ENCODE measurements at places on chromosomes 6 and 20.

DNA sequence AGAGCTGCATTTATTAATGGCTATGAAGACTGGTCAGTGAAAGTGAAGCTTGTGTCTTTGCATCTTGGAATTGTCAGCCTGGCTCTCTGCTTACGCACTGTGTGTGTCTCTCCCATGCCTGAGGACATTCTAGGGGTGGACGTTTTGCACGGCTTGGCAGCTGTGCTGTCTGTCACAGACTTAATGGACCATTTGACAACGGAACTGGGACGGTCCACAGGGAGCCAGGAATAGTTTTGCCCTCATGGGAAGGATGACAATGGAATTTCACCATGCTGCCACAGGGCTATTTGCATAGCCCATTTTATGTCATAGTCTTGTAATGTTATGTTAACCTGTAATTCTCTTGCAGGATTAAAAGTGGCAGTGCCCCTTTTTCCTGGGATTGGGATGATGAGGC is 44.7 kb downstream of the OR2B6 start:
- no peak for DNase-seq

DNA sequence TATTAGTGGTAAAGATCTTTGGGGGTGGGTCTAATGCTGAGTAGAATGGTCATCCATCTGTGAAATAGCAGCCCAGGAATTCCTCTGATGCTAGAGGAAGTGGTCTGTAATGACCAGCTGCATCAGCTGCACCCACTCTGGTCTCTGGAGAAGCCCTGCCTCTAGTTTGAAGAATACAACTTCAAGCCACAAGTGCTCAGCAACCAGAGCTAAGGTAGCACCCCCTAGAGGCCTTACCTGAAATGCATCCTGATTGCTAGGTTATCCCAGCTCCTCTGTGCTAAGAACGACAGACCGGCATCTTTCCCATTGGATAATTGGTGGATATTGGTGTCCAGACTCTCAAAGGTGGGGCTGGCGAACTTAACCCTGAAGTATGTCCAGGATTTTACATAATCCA is 58.2 kb downstream of the DNAH8 start:
- no peak for DNase-seq

DNA sequence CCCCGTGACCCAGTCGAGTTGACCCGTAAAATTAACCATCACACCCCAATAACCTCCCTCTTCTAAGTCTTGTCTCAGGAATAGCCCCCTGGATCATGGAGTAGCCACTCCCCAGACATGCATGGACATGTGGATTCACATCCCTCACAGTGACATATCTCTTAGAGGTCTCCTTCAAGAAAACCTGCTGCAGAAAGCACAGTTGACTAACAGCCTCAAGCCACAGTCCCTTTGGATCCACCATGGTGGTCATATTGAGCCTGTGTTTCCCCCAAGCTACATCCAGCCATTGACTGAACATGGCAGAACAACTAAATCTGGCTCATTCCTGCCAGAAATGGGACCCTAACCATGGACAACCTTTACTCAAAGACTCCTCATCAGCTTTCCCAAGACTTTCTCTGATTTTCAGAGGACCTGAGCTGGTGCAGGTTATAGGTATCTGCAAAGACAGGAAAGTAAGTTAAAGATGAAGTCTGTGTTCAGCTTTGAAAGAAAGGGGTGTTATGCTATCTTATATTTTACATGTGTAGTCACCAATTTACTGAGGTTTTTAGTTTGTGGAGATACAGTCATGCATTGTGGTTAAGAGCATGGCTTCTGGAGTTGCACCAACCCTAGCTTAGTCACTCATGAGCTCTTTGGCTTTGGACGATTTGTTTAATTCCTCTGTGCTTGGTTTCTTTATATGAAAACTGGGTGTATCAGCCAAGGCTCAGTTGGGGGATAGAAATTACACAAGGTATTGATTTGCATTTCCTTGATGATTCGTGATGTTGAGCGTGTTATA is 219.1 kb downstream of the MYLK4 start:
- no peak for DNase-seq

- no peak for DNase-seq
Observed at GRCh38 chr6:163254341-163254835, 160.1 kb upstream of the QKI start.

DNA sequence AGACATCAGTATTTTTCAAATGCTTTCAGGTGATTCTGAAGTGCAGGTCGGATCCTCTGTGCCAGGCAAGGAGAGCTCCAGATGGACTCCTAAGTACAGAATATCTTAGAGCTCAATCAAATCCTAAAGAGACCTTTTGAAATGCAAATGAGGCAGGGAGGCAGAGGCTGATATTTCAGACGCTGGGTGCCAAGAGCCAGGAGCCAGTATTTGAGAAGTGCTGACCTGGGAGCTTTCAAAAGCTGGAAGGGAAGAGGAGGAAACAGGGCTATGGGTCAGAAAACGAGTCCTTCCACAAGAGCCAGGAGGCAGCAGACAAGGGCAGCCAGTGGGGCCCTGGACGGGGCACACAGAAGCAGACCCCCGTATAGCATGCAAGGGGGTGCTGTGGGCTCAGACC is 46.1 kb upstream of the DSN1 start:
- no peak for DNase-seq

DNA sequence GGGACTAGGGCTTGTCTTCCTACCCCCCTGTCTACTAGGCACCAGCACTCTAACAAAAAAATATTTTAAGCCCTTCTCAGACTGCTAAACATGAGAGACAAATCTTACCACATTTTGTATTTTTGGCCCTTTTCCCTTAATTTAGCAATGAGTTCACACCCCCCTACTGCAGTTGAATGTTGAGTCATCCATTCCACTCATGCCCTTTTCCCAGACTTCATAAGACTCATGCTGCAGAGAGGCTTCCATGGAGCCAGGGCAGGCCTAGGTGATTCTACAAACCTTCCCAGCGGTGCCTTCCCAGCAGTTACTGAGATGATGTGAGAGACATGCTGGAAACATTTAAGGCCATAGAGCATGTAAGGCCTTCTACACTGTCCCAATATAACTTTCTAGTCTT is 53.9 kb downstream of the PXDC1 start:
- no peak for DNase-seq

GRCh38 chr6:132054525-132054924 is 103.4 kb upstream of the CCN2 start:
- DNase-seq: no peak

DNA sequence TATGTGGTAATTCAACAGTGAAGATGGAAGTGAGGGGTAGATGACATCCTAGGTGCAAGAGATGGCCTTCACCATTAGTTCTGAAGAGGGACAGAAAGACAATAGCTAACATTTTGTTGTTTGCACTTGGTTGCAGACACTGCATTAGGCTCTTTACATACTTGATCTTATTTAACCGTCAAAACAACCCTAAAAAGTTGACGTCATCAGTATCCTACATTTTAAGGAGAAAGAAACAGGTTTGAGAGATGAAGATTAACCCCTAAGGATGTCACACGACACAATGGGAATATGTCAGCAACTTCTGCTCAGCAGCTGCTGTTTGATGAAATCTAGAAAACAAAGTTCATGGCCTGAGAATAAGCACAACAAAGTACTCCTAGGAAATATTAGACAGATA is 72.6 kb upstream of the MC3R start:
- DNase-seq: no peak

- no peak for DNase-seq
Observed at GRCh38 chr6:82216549-82216948, 31.0 kb downstream of the IBTK start.

- DNase-seq: no peak
Observed at GRCh38 chr6:148509800-148510581, 167.4 kb downstream of the SASH1 start.

DNA sequence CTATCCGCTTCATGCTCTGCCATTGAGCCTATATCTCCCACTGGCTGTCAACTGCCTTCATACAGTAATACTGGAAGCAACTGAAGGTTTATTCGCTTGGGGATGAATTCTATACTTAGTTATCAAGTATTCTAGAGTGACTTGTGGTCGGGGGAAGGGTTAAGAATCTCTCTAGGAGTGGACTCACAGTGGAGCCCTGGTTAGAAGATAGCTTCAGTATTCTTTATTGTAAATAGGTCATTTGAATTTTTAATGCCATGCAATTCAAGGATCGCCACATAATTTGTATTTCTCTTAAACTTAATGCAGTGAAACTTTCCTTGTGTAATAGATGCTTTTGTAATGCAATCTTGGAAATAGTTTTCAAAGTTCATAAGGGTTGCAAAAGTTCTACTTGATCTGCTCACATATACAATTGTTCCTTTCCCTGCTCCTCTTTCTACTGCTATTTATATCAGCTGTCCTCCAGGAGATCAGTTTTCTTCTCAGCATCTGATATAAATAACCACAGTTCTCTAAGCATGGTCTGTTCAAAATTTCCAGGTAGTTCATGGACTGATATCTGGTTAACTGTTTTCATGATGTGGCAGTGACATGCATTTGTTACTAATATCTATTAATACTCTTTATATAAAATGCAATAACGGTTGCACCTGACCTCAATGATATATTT is 120.3 kb downstream of the KCNQ5 start:
- DNase-seq: no peak

GRCh38 chr6:67883500-67884366 is 751.3 kb upstream of the ADGRB3 start:
- DNase-seq: no peak

DNA sequence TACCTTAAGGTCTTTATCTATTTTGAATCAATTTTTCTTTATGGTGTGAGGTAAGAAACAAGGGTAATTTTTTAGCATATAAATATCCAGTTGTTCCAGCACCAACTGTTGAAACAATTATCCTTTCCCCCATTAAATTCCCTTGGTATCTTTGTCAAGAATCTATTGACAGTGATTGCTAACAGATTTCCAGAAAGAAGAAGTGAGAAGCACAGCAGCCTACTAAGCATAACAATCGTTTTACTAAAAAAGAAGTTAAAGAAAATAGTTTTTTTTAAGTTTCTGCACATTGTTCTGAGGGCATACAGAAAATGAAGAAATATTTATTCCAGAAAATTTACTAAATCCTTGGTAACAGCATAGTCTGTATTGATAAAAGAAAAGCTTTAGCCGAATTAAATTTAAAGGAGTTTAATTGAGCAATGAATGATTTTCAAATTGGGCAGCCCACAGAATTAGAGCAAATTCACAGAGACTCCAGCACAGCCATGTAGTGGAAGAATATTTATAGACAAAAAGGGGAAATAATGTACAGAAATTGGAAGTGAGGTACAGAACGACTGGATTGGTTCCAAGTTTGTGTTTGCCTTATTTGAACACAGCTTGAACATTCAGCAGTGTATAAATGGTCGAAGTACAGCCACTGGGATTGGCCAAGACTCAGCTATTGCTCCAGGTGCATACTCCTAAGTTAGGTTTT is 97.9 kb upstream of the UST start:
- DNase-seq: no peak

GRCh38 chr20:37356387-37356786 is 10.4 kb downstream of the SRC start:
- no peak for DNase-seq

- no peak for DNase-seq
Observed at GRCh38 chr20:61146023-61146422, 106.0 kb upstream of the CDH4 start.

- no peak for DNase-seq
Observed at GRCh38 chr6:35733633-35734032, 3.2 kb upstream of the ARMC12 start.

GRCh38 chr20:47099825-47100441 is 205.3 kb downstream of the EYA2 start:
- DNase-seq: no peak

GRCh38 chr6:6588924-6589709 is 597 bp downstream of the LY86 start:
- no peak for DNase-seq

- DNase-seq: no peak
Observed at GRCh38 chr6:100101644-100102043, 107.6 kb upstream of the MCHR2 start.

DNA sequence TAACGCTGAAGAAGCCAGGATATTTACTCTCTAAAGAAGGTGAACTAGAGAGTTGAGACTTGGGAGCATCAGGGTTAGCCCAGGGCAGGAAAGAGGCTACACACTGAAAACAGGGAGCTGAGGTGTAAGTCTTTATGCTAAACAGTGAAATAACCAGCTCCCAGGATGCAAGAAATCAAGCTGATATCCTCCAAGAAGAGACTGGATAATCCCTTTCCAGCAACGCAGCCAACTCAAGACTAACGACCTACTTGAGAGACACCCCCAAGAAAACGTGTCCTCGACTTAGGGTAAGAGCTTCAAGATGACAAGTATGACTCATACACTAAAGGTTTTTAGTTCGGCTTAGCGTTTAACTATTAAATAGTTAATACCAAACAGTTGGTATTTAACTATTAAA is 202.2 kb downstream of the TASP1 start:
- no peak for DNase-seq

DNA sequence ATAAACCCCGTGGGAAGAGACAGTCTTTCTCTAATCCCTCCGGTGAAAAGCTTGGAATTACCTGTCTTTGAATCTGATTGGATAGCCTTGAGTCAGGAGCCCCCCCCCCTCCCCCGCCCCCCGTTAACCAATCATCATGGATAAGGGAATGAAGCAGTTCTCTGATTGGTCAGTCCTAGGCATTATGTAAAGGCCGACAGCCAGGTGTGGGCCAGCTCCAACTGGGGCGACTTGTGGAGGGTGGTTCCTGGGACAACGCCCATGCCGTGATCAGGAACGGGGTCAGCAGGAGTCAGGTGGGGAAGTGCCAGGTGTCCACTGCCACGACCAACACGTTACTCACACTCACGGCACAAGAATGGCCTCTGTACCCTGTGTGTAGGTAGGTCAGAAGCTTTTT is 406.8 kb upstream of the SULF2 start:
- no peak for DNase-seq

DNA sequence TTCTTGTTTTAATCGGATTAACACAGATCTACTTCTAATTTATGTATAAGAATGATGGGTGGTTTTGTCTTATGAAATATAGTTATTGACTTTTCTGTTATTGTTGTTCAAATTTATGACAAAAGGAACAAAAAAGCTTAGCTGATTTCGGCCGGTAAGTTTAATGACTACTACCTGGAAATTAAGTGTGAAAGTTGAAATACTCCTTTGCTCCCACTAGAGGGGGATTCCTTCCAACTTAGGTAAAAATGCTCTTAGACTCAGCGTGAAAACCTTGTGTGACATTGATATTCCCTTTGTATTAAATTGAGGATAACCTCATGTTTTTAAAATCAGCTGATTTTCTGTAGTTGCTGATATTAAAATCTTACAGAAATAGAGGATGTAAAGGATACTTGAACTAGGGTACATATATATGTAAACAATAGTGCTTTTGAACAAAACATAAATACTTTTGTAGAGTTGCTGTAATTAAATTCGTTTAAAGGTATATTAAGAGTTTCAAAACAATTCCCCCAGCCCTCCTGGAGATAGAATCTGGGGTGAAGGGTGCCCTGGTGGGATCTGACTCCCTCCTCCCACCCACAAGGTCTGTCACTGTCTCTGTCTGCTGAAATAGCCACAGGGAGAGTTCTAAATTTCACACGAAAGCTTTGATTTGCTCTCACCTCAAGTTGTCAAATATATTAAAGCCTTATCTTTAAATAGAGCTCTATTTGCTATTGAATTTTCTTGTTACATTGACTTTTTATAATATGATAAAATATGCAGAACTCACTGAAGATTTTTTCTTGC is 257.5 kb downstream of the ARID1B start:
- DNase-seq: no peak
